CD4-positive, alpha-beta T cell treated with Interferon alpha-2 for 1 hour (primary cell): ENCODE measurements at places on chromosomes 12 and 14.
A peak's percentile ranks its signal among the peaks of the same experiment; 100 is the strongest.

DNA sequence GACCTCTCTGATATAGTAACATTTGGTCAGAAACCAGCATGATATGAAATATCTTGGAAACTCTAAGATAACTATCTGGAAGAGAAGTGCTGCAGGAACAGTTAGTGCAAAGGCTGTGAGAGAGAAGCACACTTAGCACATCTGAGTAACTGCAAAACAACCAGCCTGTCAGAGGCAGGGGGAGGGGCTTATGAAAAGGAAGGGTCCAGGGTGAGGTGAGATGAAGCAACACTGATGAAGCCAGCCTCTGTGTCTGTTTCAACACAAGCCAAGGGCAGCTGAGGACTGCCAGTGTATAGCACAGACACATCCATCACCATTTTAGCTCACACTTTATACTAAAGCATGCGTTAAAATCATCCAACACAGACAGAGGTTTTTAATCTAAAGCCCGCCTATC, 37.4 kb upstream of the OVCH1 start:
- DNase-seq, result no peak

DNA sequence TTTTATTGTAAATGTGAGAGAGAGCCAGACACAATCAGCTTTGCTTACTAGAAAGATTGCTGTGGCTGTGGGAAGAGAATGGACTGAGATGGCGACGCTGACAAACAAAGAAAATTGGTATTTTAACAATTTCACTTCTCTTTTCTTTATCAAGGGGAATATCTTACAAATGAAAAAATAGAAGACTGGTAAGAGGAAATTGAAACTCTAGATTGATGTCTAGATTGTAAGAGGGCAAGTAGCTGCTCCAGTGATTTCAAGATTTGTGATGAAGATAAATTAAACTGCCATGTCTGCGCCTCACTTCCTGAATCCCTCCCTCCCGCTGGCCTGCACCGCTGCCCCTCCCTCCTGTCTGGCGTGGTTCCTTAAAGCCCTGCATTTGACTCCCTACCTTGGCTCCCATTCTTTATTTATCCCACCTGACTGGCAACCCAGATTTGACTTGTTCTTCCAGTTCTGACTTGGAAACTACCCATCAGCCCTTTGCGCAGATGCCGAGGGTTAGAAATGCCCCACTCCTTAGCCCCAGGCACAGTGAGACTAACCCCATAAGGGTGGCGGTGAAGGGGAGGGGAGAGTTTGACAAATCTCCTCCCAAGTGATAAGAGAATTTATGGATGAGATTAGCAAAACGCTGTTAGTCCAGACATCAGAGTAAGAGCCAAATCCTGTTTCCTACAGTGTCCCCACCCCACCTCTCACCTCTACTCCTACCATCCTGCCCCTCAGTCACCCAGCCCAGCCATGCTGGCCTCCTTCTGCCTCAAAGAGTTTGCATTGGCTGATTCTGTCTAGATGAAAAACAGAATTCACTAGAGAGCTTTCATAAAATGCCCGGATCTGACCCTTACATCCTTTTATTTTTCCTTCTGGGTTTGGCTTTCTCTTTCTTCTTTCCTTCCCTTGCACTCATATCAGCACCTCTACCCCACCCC, 125.3 kb upstream of the ATF7IP start:
- peak; percentile 43 for DNase-seq

- DNase-seq, result no peak
These were observed 10.0 kb downstream of the EML1 start for GRCh38 chr14:99803106-99803775.

- DNase-seq, result no peak
These were observed 13.2 kb upstream of the ITPK1 start for GRCh38 chr14:93128725-93129459.

DNA sequence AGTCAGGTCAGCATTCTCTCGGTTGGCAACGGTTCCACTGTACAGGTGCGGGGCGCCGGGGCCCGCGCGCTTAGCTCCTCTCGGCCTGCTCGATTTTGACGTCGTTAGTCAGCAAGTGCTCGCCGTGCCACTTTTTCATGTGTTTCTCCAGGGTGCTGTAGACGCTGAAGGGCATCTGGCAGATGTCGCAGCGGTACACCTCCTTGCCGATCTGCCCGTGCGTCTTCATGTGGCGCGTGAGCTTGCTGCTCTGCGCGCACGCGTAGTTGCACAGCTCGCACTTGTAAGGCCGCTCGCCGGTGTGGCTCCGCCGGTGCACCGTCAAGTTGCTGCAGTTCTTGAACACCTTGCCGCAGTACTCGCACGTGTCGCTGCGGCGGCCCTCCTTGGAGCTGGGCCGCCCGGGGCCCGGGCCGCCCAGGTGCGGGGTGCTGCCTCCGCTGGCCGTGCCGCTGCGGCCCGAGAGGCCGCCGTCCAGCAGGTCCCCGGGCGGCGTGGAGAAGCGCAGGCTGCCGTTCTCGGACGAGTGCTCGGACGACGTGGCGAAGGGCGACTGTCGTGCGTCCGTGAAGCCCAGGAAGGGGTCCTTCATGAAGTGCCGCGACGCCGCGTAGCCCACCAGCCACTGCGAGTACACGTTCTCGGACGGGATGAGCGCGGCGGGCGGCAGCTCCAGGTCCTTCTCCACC, 97.8 kb downstream of the BCL11B start:
- no peak for DNase-seq
